ENCODE measurements at places on chromosomes 6 and 20. TPM values are rescaled to one million over a fixed set of nuclear protein-coding genes. Genes with fewer than 3 reads are reported as not detected.

DNA sequence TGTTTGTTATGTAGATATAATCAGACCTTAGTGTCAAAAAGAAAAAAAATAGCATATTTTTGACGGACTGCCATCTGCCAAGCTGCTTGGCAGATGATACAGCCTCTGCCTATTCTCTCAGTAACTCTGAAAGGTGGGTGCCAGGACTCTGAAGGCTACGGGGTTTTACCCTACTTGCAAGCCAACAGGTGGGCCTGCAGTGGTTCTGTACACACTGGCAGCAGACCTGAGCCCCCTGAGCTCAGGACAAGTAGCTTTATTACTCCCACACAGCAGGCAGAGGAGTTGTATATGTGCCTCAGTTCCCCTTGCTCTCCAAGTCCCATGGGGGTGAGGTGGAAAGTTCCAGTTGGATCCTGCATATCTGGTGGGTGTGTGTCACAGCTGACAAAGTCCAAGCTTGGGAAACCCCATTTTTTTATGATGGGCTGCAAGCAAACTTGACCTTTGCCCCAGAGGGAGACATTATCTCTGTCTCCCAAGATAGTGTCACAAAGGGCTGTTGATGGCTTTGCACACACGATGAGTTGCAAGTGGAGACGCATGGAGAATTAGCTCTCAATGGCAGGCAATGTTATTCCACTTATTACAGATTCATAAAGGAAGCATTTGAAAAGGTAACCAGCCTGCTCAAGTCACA lies 20.5 kb upstream of the AFDN start:
- H3K4me3 ChIP-seq, result no peak overlapping the region
- H3K36me3 ChIP-seq, result no peaks in the 10 kb centered on the region
- no peak overlapping the region for H3K27ac ChIP-seq
- no peak for DNase-seq

DNA sequence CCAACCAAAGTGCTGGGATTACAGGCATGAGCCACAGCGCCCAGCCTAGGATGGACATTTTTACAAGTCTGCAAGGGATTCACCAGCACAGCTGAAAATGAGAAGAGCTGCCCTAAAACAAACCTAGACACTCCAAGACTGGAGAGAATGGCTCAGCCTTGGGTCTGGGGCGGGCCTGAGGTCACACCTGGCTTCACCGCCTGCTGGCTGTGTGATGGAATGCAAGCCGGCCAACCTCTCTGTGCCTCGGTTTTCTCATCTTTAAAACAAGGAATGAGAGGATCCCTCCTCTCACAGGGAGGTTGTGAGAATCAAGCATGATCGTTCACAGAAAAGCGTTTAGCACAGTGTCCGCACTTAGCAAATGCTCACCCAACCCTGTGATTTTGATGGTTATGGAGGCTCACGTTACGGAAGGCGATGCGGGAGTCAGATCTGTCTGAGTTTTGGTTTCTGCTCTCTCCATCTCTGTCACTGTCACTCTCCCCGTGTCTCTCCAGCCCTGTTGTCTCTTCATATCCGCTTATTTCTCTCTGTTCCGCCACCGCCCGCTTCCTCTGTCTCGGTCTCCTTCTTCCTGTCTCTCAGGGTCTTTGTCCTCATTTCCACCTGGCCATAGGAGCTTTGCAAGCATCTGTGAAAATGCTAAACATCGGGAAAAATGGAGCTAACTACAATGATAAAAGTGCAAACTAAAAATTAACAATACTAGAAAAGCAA lies 47.6 kb downstream of the CEBPB start:
- no peak overlapping the region for H3K4me3 ChIP-seq
- no peak overlapping the region for H3K27ac ChIP-seq
- DNase-seq, result no peak
- no peaks in the 10 kb centered on the region for H3K27me3 ChIP-seq
- H3K4me1 ChIP-seq, result no peaks in the 10 kb centered on the region
- no peaks in the 10 kb centered on the region for H3K36me3 ChIP-seq

- H3K27ac ChIP-seq, result no peak overlapping the region
- H3K4me3 ChIP-seq, result no peak overlapping the region
- H3K36me3 ChIP-seq, result no peaks in the 10 kb centered on the region
- DNase-seq, result no peak
Measured at GRCh38 chr6:42512579-42512978, 51.2 kb upstream of the UBR2 start.

GRCh38 chr20:10370091-10370887 lies 63.7 kb downstream of the MKKS start:
- no peak for DNase-seq
- no peaks in the 10 kb centered on the region for H3K36me3 ChIP-seq
- H3K27ac ChIP-seq, result no peak overlapping the region

GRCh38 chr6:40671694-40672050 lies 84.5 kb upstream of the LRFN2 start:
- no peaks in the 10 kb centered on the region for H3K27me3 ChIP-seq
- H3K4me3 ChIP-seq, result no peak overlapping the region
- no peaks in the 10 kb centered on the region for H3K4me1 ChIP-seq
- no peak overlapping the region for H3K27ac ChIP-seq
- H3K36me3 ChIP-seq, result no peaks in the 10 kb centered on the region
- DNase-seq, result no peak

DNA sequence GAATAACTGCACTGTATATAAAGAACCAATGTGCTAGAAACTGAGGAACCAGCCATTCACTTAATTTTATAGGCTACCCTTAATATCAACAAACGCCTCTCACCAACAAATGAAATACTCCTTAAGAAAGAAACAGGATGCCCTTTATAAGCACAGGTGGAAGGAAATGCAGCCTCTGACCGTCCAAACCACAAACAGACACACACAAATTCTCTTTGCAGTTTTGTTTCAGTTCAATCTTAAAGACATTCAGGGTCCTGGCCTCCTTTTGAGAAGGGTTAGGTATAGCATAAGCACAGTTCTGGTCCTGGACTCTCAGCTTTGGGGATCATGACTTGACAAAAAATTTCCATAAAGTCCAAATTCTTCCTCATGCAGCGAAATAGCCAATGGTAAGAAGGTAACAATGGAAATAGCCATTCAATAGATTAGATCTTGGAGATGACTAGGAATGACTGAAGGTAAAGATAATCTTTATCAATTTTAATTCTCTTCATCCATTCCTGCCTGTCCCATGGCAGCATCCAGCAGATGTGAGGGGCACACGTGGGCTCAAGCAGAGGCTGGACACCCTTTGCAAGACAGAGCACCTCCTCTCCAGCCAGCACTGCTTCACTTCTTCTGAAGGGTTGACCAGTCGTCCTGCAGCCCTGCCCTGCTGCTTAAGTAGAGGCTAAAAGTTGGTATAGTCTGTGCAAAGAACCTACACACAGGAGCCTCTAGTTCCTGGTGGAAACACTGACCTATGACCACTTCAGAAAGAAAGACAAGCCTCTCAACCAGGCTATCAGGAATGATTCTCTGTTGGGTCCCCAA lies 123.9 kb downstream of the CD83 start:
- no peaks in the 10 kb centered on the region for H3K4me1 ChIP-seq
- no peak for DNase-seq
- no peak overlapping the region for H3K27ac ChIP-seq
- no peaks in the 10 kb centered on the region for H3K27me3 ChIP-seq
- no peak overlapping the region for H3K4me3 ChIP-seq

- H3K27ac ChIP-seq, result no peak overlapping the region
- no peaks in the 10 kb centered on the region for H3K36me3 ChIP-seq
- H3K27me3 ChIP-seq, result no peaks in the 10 kb centered on the region
- no peak overlapping the region for H3K4me3 ChIP-seq
Measured at GRCh38 chr6:12369781-12370262, 79.7 kb downstream of the EDN1 start.

DNA sequence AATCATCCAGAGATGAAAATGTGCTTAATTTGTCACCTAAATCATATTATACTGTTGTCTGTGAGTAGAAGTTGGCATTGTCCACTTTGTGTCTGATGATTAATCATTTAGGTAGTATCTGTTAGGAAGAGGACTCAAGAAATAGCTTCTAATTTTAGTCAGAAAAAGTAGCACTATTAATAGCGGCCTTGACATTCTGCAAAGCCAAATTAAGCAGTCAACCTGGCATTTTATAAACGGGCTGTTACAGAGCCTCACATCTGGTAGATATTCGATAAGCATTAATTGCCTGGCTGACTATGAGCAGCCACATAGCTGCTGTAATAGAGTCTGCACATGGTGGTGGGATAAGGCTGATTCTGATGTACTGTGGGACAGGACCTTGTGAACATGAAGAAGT lies 99.5 kb downstream of the KLHL32 start:
- no peaks in the 10 kb centered on the region for H3K36me3 ChIP-seq
- no peak overlapping the region for H3K27ac ChIP-seq
- H3K4me3 ChIP-seq, result no peak overlapping the region
- H3K27me3 ChIP-seq, result no peaks in the 10 kb centered on the region

DNA sequence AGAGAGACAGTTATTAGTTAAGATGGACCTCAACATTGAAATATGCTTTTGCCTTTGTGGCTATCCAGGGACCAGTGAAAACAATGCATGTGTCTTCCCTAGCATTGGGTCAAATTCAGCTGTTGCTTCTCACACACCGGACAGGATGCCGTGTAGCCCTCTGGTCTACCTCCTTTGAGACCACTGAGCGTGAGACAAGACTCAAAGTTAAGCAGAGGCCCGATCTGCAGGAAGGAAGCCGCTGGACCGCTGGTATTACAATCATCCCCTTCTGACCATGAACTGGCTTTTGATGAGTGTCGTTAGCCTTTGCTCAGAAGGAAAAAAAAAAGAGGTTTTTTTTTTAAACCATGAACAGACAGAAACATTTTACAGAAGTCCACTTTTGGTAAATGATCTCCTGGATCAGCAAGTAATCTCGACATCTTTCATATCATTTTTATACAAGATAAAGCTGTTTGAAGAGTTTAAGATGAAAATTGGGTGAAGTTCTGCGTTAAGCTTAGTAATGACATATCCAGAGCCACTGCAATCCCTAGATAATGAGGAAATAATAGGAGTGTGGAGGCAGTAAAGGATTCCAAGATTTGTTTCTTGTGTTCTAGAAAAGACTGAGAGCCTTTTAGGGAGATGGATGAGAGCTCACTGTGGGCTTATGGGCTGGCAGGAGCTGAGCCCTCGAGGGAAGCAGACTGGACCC lies 622.8 kb downstream of the QKI start:
- no peak overlapping the region for H3K4me3 ChIP-seq
- no peak overlapping the region for H3K27ac ChIP-seq
- no peaks in the 10 kb centered on the region for H3K27me3 ChIP-seq
- H3K4me1 ChIP-seq, result no peaks in the 10 kb centered on the region
- H3K36me3 ChIP-seq, result no peaks in the 10 kb centered on the region

DNA sequence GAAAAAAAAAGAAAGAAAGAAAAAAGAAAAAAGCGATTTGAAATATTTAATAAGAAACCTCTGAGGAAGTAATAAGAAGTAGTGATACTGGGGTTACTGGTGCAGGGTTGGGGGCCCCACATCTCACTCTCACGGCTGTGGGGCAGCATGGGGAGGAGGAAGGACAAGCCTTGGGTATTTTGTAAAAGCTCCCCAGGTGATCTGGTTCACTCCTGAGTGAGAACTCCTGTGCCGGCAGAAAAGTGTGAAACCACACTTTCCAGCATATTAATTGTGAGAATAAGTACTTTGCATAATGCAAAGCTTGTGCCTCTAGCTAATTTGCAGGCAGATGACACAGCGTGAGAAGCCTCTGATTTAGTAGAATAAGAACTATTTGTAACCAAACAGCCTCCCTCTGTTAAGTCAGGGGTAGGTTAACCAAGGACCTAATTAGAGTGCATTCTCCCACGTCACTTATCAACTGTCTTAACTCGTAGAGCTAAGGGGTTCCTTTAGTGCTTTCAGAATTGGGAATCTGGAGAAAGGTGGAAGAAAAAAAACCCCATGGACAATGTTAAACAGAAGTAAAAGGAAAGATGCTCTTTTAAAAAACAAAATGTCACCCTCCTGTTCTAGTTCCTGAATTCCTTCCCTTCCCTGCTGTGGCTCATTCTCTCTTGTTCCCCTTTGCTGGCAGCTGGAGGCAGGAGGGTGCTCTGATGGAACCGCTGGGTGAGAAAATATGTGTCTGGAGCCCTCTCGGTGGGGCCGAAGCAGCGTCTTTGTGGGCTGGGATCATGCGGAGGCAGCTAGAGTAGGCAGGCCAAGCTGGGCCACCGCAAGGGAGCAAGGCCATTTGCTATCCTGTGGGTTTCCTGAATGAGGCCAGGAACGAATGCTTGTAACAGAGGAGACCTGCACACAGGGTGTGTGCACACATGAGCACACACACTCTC lies 108.7 kb downstream of the FYN start:
- H3K36me3 ChIP-seq, result no peaks in the 10 kb centered on the region
- DNase-seq, result no peak
- no peaks in the 10 kb centered on the region for H3K27me3 ChIP-seq
- no peak overlapping the region for H3K4me3 ChIP-seq

GRCh38 chr20:15805154-15805553 lies 768.1 kb downstream of the KIF16B start:
- no peak overlapping the region for H3K4me3 ChIP-seq
- DNase-seq, result no peak
- no peak overlapping the region for H3K27ac ChIP-seq

- H3K27ac ChIP-seq, result peak overlapping the region; percentile 45
- peaks cover 23% of the 10 kb centered on the region for H3K4me1 ChIP-seq
- peak; percentile 44 for DNase-seq
- H3K4me3 ChIP-seq, result peak overlapping the region; percentile 69
- no peaks in the 10 kb centered on the region for H3K36me3 ChIP-seq
Measured at GRCh38 chr6:21664314-21665109, 71.0 kb downstream of the SOX4 start.

GRCh38 chr6:139173172-139173571 lies 38.3 kb downstream of the HECA start:
- H3K27ac ChIP-seq, result no peak overlapping the region
- no peaks in the 10 kb centered on the region for H3K27me3 ChIP-seq
- H3K36me3 ChIP-seq, result peaks cover 54% of the 10 kb centered on the region
- no peaks in the 10 kb centered on the region for H3K4me1 ChIP-seq
- no peak for DNase-seq
- no peak overlapping the region for H3K4me3 ChIP-seq

DNA sequence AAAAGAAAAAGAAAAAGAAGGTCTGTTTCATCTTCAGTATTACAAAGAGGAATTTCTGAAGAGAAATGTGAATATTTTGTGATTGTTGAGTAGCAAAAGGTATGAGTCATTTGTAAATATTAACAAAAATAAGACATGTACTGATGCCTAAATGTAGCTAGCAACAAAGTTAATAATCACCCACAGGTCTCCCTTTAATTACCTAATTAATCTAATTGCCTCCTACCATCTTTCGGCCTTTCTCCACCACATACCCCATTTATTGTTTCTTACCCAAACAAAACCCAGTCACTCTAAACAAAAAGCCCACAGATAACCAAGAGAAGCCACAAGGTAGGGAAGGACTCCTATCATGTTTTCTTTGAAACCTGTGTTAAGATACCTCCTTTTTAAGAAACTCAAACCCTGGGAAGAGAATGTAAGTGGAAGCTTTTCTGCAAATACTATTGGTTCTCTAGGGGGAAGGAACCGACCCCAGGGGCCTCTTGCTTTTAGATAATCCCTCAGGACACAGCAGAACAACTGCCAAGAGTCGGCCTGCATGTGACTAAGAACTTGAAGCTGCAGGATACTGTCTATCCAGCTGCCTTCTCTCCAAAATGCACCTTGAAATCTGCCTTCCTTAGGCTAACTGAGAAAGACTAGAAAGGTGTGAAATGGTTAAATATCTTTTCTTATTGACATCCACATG lies 16.1 kb upstream of the STK38 start:
- DNase-seq, result no peak
- no peaks in the 10 kb centered on the region for H3K4me1 ChIP-seq
- H3K36me3 ChIP-seq, result no peaks in the 10 kb centered on the region
- no peaks in the 10 kb centered on the region for H3K27me3 ChIP-seq
- no peak overlapping the region for H3K4me3 ChIP-seq

Gene VNN1
- total RNA-seq, result 2.2 TPM

Gene ISM1
- 2.1 TPM for total RNA-seq

Gene C20orf144
- not detected for total RNA-seq

Gene MAP7
- total RNA-seq, result 2.9 TPM

Gene OR2B6
- total RNA-seq, result not detected

Data from heart left ventricle (tissue), 16 donors.